ENCODE measurements at places on chromosomes 2 and 18.

DNA sequence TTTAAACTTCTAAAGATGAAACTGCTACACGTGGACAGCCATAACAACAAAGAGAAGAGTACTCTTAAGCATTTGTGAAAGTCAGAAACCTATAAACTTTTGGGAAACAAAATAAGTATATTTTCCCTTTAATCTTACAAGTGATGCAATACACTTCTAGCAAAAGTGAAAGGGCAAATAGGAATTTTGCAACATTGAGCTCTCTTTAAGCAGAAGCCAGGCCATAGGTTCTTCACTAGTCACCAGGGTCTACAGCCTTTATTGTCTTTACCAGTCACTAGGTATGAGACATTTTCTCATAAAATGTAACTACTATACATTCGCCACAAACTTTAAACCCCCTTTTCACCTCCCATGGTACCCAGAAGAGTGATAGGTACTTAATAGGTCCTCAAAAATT is 37.5 kb downstream of the SCN1A start:
- DNase-seq: no peak

DNA sequence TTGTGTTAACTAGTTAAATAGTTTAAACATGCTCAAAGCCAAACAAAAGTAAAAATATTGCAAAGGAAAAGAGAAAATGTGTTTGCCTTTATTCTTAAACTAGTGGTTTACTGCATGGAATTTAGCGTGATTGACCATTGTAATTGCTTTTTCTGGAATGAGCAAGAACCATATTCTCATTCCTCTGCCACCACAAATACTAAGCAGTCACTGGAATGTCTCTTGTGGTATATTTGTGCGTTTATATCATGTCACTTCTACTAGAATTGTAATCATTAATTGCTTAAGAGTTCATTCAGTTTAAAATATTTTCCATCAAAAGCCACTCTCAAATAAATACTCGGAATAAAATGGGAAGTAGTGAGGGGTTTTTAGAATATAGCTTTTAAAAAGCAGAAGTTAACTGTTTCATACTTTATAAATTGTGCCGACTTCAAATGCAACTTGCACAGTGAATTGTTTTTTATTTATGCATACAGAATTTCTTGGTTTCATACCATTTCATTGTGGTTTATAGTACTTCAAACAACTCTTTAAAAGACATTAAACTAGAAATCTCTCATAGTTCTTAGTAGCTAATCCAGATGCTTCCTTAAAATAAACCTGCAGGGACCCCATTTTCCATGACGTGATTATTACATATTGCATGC is 288.1 kb downstream of the EPHA4 start:
- DNase-seq: no peak

GRCh38 chr2:10048501-10049171 is 5.3 kb downstream of the KLF11 start:
- peak; percentile 46 for DNase-seq

DNA sequence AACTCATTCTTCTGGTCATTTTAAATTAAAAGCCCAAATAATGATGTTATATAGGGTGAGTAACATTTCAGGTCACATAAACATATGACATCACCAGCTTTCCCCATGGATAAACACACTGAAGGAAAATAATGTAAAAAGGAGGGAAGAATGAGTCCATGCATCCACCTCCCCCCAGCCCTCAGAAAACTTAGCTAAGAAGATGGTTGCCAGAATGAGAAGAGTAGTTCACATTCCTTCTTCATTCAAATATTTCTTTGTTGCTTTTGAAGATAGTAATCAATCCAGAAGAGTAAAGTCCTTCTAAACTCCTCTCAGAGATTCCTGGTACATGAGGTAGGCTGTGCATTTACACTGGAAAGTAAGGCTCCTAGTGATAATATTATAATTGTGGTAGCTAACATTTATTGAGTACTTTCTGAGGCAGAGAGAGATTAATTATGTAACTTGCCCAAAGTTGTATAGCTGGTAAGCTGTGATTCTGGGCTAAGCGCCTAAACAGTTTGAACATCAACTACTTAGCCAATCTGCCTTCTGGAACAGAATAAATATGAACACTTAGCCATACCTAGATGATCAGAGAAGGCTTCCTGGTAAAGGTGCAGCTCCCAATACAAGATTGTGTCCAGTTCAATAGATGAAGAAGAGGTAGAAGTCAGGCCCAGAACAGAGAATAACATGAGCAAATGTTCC is 256.7 kb upstream of the FN1 start:
- DNase-seq: no peak

- no peak for DNase-seq
Measured at GRCh38 chr2:12931186-12931844, 214.6 kb downstream of the TRIB2 start.

GRCh38 chr2:109407276-109408042 is 206.3 kb downstream of the SEPTIN10 start:
- DNase-seq: no peak

- no peak for DNase-seq
Measured at GRCh38 chr2:94996305-94997100, 29.0 kb upstream of the MAL start.

DNA sequence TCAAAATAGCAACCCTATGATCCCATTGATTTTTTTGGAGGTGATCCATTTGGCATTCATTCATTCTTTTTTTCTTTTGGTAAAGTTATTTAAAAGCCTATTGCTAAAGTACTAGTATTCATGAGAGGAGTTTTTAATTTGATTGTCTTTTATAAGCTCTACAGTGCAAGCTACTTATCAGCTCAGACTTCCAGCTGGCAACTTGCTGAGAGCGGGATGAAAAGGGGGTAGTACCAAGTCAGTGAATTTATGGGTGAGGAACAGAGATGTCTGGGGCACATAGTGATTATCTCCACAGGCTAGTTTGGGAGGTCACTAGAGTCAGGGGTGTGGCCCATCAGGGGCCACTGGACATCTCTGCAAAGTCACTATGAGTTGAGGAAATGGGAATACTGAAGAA is 202.4 kb downstream of the PIK3C3 start:
- no peak for DNase-seq

- no peak for DNase-seq
Measured at GRCh38 chr2:6418291-6418690, 447.4 kb downstream of the CMPK2 start.

- DNase-seq: no peak
Measured at GRCh38 chr2:172239944-172240590, 137.4 kb upstream of the DLX2 start.

Measured in memory B cell (primary cell).